ENCODE measurements at places on chromosomes 7 and 10.

DNA sequence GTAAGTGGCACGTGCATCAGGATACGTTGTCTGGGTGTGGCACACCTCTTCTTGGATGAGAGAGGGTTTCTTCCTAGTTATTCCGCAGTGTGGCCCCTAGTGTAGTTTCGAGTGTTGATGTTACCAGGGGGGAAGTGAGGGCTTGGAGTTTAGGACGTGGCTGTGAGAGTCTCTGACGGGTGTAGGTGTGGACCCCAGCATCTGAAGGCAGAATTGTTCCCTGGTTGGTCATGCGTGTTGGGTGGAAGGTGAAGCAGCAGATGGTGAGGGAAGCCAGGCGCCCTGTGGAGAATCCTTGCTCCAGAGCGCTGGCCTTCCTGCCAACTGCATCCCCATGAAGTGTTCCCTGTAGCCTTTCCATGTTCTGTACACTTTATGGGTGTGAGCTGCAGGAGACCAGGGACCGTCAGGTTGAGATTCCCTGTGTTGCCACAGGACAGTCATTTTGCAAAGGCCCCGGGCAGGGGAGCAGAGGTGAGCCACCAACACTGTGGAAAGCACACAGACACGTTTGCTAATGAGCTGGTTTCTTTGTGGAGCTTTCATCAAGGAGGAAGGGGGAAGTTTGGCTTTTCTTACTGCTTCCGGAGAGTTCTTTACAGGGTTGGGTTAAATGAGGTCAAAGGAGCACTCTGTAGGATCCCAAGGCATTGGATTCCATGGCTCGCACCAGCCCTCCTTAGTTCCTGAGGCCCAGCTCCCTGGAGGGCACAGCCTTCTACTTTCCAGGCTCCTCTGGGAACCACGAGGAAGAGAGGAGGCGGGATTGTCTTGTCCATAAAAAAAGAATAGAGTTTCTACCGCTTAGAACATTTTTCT is 32.0 kb downstream of the TSPAN14 start:
- no peak for DNase-seq

- peak; percentile 65 for DNase-seq
Observed at GRCh38 chr7:142873281-142873784, 12.2 kb downstream of the TRPV6 start.

DNA sequence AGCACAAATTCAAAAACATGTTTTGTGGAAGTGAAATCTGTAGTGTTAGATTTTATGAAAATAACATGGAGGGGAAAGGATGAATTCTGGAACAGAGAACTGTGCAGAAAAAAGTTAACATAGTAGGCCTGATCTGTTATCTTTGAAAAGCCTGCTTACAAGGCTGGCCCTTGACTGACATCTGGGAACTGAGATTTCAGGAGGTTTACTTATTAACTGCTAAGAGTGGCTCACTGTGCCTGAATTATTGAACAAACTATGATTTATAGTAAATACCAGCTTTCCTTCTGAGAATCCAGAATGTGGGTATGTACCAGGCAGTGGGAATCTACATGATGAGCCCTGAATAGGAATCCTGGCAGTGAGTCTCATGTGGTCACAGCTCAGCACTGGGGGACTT is 30.5 kb downstream of the NSUN6 start:
- DNase-seq = no peak

DNA sequence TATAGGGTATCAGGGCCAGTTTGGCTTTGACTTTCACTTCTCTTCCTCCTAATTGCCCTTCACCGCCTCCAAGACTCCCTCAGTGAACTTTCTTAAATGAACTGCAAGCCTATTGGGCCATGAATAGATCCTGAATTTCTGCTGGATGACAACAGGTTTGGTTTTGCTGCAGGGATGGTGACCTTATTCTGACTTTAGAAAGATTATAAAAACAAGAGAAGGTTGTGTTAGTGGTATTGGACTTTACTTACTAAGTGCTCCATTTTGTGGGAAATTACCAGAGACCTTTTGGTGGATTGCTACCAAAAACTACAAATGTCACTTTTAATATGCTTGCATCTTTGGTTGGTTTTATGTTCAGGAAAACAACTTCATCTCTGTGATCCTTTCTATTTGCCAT is 11.5 kb upstream of the LIPA start:
- no peak for DNase-seq

- DNase-seq = no peak
Observed at GRCh38 chr10:96513305-96513697, 425 bp downstream of the TLL2 start.
